Astrocyte of the spinal cord (primary cell): ENCODE measurements at places on chromosomes 13 and 19.

DNA sequence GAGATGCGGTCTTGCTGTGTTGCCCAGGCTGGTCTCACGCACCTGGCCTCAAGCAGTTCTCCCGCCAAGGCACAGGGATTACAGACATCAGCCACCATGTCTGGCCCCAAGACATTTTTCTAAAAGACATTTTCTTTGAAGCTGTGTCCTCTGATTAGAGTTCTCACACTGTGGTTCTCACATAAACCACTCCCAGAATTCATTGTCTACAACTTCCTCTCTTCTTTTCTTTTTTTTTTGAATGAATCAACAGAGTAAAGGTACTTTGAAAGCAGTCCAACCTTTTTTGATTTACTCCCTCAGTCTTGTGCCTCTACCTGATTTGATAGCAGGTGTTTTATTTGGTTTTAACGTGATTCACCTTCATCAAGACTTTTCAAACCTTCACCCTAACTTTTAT lies 14.3 kb upstream of the SHD start:
- DNase-seq = no peak

GRCh38 chr13:67119481-67119894 lies 110.6 kb downstream of the PCDH9 start:
- peak; percentile 92 for DNase-seq

- DNase-seq = peak; percentile 41
Measured at GRCh38 chr13:20363603-20364002, 131.5 kb upstream of the GJB6 start.

DNA sequence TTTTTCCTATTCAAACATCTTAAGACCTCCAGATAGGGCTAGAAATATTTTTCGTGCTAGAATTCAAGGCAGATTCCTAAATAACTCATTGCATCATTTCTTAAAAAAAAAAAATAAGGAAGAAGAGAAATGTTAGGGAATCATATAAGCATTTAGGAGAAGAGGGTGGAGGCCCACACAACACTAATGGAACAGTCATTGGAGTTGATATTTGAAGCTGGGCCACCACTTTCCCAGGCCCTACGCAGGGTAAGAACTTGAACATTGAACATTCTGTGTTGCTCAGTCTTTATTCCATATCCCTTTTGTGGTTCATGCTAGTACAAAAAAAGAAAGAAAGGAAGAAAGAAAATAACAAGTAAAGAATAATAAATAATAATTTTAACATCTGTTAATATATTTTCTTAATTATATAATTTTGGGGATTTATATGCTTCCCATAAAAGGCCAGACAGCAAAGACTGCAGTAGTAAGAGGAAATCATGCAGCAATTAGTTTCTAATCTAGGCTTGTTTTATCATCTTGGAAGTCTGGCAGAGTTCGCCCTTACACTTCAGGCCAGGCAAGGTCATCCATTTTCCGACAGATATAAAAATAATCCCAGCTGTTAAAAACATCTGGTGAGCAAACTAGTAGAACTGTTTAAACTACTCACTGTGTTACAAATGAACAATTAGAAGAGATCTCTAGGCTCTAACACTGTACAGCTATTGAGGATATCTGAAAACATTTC lies 127.7 kb downstream of the FRY start:
- no peak for DNase-seq

DNA sequence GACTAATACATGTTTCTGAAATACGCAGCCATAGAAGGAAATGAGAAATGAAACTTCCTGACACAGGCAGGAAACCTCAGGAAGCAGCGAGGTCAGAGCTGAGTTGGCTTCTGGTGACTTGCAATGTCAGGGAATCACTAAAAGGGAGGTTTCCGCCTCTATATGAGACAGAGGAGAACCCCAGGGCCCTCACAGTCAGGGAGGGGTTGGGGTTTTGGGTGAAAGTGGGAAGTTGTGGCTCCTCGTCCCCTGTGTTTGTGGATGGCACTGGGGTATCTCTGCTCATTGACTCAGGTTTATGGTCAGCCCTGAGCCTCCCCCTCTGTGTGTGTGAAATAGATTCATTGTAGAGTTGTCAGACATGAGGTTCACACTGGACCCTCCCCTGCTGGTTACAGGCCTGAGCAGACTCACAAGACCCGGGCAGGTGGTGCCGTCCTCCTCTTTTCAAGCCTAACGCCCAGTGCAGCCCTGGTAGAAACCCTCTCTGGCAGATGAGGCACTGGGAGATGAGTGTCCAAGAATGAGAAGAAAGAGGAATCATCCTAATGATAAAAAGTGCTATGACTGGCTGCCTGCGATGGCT lies 5.5 kb upstream of the LILRA6 start:
- no peak for DNase-seq

DNA sequence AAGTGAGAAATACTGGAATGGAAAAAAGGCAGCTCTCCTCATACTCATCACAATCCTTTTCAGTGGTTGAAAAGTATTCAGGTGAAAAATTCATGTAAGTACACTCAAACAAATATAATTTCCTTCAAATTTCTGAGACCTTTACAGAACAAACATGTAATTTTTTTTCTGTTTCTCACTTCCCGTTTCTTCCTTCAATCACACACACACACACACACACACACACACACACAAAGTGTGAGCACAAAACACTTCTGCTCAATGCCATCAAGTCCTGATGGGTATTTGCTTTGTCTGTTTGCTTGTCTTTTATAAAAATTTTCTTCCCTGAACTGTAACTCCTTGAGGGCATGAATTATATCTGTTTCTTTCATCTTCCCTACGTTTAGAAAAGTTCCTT lies 110.6 kb downstream of the LIG4 start:
- no peak for DNase-seq

GRCh38 chr19:15419413-15420025 lies 731 bp upstream of the AKAP8L start:
- DNase-seq = no peak

GRCh38 chr13:113604186-113604585 lies 19.6 kb downstream of the TFDP1 start:
- no peak for DNase-seq

DNA sequence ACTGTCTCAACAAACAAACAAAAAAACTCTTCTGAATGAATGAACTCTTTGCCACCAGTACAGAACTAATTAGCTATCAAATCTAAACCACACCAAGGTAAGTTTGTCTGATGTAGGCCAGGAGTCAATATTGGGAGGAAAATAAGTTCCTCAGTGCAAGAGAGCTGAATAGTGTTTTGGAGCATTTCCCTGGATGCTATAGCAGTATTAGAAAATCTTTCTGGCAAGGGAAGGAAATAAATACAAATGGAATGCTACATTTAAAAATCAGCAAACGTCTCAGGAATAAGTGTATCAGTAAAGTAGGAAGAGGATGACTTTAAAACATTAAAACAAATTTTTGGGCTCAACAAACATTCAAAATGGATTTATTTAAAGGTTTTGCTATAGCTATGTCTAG lies 81.3 kb upstream of the TMTC4 start:
- no peak for DNase-seq

DNA sequence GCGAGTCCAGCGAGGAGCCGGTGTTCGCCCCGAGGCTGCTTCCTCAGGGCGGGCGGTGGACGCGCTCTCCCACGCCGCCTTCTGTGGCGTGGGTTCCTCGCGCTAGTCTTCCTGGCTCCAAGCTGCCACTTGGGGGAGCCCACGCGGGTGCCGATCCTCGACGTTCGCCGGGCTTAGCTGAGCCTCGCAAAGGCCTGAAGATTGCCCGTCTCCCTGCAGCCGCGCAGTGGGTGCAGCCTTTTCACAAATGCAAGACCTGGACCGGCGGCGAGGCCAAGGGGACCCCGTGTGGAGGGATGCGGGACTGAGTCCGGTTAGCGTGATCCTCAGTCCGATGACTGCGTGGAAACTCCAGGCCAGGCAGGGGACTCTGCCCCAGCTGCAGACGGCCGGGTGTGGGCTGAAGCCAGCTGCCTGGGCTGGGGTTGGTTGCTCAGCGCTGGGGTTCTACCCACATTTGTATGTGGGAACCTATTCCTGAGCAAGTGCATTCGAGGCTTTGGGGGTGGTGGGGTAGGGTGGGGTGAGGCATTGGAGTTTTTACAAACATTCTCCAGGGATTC lies 16.6 kb upstream of the LRP3 start:
- DNase-seq = peak; percentile 2

DNA sequence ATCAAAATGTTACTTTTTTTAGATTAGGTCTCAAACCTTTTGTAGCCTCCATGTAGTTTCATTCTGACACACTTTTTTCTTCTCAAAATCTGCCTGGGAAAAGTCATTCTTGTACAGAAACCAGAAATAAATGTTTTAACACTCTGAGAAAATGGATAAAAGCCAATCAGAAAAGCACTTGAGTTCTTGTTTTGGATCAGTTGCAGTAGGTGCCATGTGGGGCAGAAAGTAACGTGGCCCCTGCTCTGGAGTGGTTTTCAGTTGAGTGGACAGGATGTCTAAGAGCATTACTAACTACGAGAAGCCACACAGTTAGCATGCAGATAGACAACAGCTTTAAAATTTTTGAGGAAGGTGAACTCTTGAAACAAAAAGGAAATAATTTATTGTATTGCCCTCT lies 19.1 kb downstream of the GPR183 start:
- DNase-seq = no peak

- DNase-seq = no peak
Measured at GRCh38 chr13:32453981-32454380, 26.1 kb upstream of the N4BP2L1 start.

GRCh38 chr13:110812869-110813645 lies 99.6 kb downstream of the ING1 start:
- no peak for DNase-seq

GRCh38 chr19:4334929-4335570 lies 3.6 kb downstream of the STAP2 start:
- no peak for DNase-seq

- no peak for DNase-seq
Measured at GRCh38 chr13:24107955-24108614, 52.4 kb upstream of the SPATA13 start.

DNA sequence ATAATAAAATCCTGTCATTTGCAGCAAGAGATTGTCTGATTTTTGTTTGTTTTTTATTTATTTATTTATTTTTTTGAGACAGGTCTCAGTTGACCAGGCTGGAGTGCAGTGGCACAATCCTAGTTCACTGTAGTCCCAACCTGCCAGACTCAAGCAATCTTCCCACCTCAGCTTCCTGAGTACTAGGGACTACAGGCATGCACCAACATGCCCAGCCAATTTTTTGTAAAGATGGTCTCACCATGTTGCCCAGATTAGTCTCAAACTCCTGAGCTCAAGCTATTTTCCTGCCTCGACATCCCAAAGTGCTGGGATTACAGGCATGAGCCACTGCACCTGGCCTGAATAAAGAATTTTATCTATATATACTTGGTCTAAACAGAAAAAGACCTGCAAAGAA lies 17.6 kb downstream of the ZNF233 start:
- no peak for DNase-seq

GRCh38 chr19:57240311-57241090 lies at the start of gene ZNF805:
TSS of gene ZNF805 (plus strand) at chr19:57240632. CDS start at chr19:57240892, 260 bp downstream.
- peak; percentile 93 for DNase-seq

DNA sequence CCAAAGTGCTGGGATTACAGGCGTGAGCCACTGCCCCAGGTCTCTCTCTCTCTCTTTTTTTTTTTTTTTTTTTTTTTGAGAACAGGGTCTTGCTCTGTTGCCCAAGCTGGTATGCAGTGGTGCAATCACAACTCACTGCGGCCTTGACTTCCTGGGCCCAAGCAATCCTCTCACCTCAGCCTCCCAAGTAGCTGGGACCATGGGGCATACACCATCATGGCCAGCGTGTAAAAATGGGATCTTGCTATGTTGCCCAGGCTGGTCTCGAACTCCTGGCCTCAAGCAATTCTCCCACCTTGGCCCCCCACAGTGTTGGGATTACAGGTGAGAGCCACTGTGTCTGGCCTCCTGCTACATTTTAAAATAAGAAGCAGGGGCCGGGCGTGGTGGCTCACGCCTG lies 19.1 kb upstream of the FBN3 start:
- DNase-seq = no peak

DNA sequence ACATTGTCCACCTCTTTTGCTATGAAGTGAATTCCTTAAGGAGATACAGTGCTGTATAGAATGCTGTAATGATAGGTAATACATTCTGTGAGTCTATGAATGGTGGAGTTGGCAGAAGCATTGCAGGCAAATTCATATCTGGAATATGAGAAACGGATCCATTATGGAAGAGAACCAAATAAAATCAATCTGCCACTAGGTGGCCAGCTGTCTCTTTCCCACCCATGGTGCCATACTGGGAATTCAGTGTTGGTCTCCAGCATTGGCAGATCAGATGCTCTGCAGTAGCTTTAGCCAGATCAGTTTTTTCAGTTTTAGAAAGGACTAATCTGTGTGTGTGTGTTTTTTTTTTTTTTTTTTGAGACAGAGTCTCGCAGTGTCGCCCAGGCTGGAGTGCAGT lies 27.6 kb downstream of the DNAJC3 start:
- no peak for DNase-seq

DNA sequence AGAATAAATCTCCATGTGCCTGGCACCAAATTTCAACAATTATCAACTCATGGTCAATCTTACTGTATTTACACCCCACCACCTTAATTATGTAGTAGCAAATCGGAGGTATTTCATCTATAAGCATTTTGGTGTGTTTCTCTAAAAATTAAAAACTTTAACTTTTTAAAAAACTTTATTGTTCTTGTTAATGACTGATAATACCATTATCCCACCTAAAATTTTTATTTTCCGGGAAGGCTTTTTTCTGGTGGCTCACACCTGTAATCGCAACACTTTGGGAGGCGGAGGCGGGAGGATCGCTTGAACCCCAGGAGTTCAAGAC lies 453 bp upstream of the PDCD2L start:
- DNase-seq = no peak

DNA sequence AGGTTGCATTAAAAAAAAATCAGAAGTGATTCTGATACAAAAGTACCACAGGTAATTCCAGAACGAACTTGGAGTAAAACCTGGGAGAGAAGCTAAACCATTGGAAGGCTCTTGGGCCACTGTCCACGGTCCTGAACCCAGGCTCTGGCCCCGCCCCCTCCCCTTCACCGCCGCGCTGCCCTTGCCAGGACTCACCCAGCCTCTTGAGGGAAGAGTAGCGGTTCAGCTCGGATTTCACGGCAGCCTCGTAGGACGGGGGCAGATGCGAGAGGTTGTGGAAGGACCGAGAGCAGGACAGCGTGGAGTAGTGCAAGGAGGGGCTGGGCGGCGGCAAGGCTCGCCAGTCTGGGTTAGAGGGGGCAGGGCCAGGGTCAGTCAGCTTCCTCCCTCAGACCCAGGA lies 5.7 kb downstream of the SHISA7 start:
- peak; percentile 68 for DNase-seq

GRCh38 chr13:59744747-59745391 lies 418.9 kb downstream of the DIAPH3 start:
- DNase-seq = peak; percentile 54

DNA sequence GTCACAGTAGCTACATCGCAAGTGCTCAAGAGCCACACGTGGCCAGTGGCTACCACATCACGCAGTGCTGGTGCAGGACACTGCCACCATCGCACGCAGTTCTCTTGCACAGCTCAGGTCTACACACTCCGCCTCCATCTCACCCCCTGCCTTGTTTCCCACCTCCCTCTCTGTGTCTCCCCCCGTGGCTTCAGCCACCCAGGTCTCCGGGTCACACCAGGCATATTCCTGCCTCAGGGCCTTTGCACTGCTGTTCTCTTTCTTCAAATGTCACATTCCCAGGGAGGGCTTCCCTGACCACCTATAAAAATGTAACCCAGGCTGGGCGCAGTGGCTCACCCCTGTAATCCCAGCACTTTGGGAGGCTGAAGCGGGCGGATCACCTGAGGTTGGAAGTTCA lies 10.6 kb downstream of the CCDC8 start:
- DNase-seq = no peak
